ENCODE measurements at places on chromosomes 5 and 9.
A peak's percentile ranks its signal among the peaks of the same experiment; 100 is the strongest.

DNA sequence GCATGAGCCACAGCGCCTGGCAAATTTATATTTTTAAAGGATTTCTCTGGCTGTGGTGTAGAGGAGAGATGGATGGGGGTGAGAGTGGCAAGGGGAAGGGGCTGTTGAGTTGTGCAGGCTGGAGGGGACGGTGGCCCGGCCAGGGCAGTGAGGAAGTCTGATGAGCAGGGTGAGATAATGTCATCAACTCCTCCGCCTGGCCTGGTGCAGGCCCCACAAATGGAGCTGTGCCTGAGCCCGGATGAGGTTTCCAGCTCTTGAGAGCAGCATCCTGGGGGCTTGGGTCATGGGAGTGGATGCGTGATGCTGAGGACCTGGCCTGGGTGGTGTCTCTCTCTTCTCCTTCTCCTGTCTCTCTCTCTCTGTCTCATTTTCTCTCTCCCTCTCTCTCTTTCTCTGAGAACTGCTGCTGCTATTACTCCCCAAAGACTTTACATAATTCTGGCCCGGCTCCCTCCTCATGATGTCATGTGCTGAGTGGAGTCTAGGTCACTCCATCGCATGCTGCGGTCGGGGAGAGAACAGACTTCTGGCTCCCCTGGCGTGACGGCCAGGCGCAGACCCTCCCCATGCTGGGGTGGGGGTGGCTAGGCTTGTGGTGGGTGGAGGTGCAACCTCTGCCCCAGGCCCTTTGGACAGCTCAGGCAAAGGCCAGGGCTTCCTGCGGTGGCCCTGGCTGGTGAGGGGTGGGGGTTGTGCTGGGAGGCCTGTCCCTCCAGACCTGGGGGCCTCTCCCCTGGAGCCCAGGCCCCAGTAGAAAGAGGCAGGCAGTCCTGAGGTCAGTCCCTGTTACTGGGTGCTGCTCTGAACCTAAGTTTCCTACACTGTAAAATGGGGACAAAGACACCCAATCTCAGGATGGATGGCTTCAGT, 26.4 kb downstream of the FGF18 start:
- no peak for DNase-seq

- DNase-seq, result no peak
Measured at GRCh38 chr5:118844351-118844750, 144.0 kb downstream of the DTWD2 start.

GRCh38 chr9:30932226-30932625, 1452.2 kb upstream of the ACO1 start:
- no peak for DNase-seq

GRCh38 chr5:97670447-97670846, 487.4 kb upstream of the RIOK2 start:
- DNase-seq, result no peak

DNA sequence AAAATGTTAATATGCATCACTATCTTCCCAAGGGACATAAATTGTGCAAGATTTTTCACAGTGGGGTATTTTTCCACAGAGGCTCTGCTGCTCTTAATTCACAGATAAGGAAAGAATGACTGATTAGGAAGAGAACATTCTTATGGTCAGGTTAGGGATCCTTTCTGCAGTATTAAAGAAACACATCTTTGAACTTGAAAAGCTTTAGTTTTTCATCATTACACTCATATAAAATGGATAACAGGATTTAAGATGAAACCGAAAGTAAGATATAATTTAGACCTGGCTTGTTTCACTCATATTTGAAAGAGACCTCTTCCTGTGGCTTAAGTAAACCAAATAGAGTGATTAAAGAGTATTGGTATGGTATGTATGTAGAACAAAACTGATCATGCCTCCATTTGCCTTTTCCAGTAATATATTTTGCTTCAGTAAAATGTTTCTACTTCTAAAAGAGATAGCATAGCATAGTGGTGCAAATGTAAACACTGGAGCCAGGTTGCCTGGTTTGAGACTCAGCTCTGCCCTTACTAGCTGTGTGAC, 160.0 kb downstream of the PRR16 start:
- DNase-seq, result no peak

DNA sequence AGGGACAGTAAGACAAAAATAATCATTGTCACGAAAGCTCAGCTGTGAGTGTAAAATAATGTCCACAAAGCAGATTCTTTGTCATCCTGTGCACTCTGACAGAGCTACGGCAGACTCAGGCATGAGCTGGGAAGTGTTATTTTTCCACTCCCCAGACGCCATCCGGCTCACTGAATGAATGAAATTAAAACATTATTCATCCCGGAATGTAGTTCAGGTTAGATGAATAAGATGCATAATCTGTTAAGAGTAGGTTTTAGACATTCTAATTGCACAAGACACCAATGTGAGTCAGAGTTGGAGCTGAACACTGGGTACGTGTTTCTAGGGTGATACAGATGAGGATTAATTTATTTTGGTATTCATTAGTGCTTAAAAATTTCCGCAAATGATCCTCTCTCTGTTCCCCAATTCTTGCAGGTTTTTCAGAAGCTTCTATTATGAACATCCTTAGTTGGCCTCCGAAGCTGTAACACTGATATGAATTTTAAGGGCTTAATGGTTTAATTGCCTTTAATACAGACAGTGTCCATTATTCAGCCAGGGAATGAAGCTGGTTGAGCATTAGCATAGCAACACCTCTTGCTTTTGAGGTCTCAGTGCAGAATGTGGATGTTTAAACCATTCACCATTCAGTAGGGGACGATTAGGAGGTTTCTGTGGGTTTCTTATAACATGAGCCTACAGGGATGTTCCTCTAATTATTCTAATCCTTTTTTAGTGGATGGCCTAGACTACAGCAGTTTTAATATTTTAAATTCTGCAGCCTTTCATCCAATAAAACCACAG, 65.6 kb upstream of the FRRS1L start:
- DNase-seq, result no peak

DNA sequence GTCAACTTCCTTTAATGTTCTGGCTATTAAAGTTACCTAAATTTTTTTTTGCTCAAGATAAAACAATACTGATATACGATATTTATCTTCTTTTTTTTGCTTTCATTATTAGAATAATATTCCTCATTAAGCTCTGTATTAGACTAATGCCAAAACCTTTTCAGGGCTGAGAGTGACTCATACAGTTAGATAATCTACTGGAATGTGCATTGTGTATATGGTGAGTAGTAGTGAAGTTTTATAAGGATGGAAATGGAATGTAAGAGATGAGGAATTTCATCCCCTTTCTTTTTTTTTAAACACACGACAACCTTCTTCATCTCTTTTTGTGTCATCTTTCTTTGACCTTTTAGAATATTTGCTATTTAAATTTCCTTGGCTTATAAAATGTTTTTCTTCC, 268.6 kb downstream of the ISL1 start:
- DNase-seq, result no peak

DNA sequence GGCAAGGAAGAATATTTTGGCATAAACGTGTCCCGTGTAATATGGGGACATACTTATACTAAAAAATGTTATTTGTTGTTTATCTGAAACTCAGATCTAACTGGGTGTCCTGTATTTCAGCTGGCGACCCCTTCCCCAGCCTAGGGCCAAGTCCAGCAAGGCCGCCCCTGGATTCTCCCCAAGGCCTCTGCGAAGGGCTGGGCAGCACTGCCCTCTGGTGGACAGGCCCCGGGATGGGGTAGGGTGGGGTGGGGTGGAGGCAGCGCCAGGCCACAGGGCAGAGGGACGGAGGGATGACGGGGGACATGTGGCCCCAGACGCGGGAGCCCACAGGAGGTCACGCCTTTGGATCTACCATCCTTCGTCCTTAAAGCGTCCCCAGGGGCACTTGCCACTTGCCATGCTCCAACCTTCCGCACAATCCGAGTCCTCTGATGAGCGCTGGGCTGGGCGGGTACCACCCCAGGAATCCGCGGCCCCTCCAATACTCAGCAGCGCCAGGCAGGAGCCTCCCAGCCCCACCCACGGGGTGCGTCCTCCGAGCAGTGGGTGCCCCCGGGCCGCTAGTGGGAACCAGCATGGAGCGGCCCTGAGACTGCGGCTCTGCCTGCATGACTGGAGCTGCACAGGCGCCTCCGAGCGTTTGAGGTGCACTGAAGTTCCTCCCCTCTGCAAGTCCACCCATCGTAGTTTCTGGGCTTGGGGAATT, 7.1 kb upstream of the AGPAT2 start:
- peak; percentile 54 for DNase-seq

DNA sequence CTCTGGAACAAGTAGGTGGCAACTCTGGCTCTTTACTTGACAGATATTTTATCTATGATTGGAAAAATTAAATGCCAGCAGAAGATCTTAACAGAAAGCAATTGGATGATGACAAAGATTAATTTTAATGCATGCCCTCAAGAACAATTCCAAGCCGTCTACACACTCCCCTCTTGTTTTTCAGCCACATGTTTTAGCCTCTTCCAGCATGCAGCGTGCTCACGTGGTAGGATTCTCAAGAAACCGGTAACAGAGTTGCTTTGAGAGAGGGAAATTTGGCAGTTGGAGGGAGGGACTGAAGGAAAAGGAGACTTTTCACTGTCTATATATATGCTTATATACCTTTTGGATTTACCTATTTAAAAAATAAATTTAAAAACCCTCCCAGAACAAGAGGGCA, 48.3 kb upstream of the FANCC start:
- no peak for DNase-seq

DNA sequence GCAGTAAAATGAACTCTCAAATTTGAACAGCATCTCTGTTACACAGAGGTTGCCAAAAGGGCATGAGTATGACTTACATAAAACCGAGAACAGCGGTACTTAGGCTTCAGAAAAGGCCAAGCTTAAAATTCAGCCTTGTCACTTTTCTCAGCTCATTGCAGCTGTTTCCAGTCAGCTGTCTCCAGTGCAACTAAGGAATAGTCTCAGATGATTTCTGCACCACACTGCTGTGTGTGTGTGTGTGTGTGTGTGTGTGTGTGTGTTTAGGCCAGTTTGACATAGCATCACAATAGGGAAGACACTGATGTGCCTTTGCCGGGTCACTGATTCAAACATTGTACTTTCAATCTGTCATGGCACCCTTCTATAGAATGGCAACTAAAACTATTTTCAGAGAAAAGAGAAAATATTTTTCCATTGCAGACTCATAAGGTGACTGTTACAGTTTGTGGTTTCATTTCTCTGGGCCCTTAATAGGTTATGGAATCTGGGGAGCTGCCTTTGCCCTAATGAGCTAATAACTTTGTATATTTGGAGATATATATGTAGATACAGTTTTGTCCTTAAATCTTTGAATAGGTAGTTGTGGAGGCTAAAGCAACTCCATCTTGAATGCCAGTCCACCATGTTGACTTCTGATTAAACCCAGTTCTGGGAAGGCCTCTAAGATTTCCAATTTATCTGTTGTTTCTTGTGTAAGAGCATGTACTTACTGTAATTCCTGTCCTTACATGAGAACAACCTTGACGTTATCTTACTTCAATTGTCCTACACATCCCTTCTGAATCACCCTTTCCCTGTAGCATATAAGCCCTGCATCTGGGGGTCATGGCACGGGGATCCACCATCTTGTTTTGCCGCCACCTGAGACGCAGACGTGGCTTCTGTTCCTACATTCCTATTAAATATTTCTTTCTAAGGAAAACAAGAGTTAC, 4.5 kb downstream of the LSM11 start:
- DNase-seq, result no peak

DNA sequence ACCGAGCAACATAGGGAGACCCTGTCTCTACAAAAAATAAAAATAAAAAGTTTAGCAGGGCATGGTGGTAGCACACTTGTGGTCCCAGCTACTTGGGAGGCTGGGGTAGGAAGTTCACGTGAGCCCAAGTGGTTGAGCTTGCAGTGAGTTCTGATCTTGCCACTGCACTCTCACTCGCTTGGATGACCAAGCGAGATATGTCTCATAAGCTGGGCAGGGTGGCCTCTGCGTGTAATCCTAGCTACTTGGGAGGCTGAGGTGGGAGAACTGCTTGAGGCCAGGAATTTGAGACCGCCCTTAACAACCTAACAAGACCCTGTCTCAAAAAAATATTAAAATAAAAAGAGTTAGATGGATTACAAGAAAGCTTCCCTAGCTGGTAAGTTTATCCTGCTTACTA, 32.5 kb downstream of the RASA1 start:
- no peak for DNase-seq

DNA sequence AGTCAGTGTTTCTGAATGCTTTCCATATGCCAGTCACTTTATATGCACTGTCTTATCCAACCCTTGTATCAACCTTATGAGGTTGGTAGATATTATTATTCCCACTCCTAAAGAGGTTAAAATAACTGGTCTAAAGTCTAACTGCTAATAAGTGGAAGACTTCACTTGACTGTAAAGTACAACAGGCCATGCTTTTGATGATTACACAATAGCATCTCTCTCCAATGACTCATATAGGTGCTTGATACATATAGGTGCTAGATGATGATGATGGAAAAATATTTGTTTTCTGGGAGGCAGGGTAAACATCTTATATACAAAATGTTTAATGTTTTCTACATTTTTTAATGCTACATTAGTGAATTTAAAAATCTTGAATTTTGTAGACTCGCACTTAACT, 75.9 kb upstream of the NR3C1 start:
- DNase-seq, result no peak

- no peak for DNase-seq
Measured at GRCh38 chr9:96040591-96041461, 165.3 kb downstream of the ERCC6L2 start.

DNA sequence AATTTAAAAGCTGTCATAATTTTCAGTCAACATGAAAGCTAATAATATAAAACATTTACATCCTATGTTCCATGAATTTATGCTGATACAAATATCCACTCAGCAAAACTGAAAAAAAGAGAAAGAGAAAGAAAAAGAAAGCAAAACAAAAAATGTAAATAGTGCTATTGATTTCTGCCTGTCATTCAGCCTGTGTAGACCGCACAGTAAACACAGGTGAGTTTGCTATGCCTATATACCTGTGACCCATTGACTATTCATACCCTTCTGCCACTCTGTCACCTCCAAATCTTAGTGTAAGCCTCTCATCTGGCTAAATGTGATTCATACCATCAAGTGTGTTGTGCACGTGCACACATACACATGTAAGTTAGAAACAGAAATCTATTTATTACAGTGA, 359.0 kb upstream of the RORB start:
- no peak for DNase-seq

DNA sequence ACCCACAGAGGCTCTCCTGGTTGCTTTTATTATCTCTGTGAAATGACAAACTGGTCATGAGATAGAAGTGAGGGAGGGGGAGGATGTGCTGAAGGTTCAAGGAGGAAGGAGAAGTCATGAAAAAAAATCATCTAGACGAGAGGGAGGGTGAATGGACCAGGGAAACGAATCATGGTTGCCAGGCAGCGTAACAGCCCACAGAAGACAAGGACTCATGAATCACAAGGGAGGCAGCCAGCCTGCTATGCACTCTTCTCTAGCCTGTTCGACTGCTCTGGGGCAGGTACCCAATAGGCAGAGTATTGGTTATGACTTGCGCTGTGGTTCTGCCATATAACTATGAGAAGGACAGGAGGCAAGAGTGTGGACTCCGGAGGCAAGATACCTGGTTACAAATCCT, 475.2 kb downstream of the CDK5RAP2 start:
- DNase-seq, result no peak

GRCh38 chr5:77563475-77563874, 71.4 kb upstream of the WDR41 start:
- DNase-seq, result no peak

DNA sequence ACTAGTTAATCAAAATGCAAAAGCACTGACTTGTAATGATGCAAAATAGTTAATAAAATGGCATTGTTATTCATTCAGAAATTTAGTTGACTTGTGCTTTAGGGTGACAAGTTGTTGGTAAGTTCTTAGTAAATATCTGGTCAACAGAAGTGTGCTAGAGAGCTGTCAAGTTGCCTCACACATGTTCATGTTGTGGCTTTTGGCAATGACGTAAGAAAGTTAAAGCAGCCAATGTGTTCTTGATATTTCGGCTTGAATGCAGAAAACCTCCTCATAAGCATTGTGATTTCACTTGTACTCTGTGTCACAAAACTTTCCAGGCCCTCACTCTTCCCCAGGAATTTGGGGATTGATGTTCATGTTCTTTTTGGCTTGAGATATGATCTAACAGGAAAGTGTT, 626.7 kb downstream of the PRR16 start:
- DNase-seq, result no peak
